ENCODE measurements at places on chromosomes 11 and 22.

GRCh38 chr11:18804199-18804999 is 12.8 kb upstream of the PTPN5 start:
- DNase-seq, result no peak

- DNase-seq, result no peak
These were observed 10.1 kb upstream of the B4GALNT4 start for GRCh38 chr11:359181-359714.

- no peak for DNase-seq
These were observed 14.1 kb downstream of the CAPRIN1 start for GRCh38 chr11:34065505-34066203.

DNA sequence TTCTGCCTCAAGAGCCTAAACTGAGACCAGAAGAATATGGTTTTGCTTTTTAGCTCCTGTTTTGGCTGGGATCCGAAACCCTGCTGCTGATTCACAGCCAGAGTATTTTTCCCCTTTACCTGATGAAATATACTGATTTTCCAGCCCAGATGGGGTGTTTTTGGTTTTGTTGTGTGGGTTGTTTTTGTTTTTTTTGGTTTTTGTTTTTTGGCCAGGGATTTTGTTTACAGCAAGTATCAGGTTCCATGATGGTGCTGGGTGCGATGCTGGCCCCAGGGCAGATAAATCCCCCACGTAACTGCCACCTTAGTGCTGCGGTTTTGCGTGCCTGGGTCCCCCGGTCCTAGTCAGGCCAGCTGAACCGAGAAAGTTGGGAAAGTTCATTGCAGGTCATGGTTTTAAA is 103.7 kb downstream of the ZBTB16 start:
- peak; percentile 40 for DNase-seq

DNA sequence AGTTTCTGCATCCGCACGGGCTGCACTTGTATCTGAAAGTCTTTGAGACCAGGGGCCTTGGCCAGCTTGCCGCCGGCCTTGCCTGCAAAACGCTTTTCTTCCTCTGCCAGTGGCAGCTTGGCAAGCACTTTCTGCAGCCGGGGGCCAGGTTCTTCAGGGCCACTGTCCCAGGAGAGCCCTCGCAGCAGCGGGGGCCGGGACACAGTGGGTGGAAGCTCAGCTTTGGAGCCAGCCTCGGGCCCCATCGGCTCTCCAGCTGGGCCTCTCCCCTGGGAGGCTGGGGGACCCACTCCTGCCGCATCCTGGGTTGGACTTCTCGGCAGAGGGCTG is 57.5 kb upstream of the LYVE1 start:
- no peak for DNase-seq

GRCh38 chr11:78313898-78314297 is 103.7 kb downstream of the GAB2 start:
- no peak for DNase-seq

DNA sequence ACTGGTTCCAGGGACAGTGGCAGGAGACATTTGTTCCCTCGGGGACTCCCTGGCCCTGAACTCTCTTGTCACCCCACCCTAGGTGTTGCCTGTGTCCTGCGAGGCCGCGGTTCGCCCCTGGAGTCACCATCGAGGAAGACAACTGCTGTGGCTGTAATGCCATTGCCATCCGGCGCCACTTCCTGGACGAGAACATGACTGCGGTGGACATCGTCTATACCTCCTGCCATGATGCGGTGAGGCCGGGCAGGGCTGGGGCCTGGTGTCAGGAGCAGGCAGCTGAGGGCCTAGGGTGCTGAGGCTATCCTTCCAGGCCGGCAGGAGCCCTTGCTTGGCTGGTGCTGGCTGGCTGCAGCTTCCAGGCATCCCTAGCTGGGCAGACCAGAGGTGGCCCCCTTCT is 17.7 kb upstream of the MYRF start:
- no peak for DNase-seq

DNA sequence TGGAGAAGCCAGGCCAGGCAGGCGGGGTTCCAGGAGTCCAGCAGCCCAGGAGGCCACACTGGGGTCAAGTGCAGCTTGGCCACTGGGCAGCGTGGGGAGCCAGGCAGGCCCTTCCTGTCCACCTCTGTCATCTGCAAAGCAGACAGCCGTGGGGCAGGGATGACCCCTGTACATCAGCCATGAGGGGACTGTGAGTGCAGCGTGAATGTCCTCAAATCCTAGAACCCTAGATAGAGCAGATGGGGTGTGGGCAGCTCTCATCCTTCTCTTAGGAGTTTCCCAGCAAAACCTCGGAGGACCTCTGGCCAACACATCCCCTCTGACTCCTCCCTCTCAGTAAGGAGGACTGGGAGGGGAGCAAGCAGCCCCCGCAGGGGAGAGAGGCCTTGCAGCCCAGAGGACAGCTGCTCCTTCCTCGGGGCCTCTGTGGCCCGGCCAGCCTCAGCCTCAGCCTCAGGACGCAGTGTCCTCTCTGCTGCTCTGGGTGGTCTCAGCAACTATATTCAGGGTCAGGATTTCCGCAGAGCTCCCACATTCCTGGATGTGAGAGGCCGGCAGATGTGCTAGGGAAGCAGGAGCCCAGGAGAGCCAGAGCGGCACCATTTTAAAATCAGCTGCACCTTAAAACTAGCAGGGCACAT is 820.5 kb downstream of the BRD1 start:
- DNase-seq, result peak; percentile 56

DNA sequence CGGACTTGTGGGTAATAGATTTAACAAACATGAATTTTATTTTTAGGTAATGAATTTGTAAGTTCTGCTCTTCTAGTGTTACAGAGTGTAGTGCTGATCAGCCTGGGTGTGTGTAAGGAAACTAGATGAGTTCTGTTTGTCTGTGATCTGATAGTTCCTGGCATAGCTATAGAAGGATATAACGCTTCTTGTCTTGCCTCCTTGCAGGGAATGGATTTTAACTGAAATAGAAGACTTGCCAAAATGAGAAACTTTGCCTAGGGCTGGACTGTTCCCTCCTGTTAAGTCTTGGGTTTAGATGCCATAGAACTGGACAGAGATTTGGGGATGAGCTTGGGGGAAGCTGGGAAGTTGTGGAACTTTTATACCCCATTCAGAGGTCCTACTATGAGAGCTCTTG is 11.6 kb downstream of the CCDC81 start:
- no peak for DNase-seq

GRCh38 chr11:45323601-45324249 is 37.6 kb upstream of the SYT13 start:
- DNase-seq, result no peak

DNA sequence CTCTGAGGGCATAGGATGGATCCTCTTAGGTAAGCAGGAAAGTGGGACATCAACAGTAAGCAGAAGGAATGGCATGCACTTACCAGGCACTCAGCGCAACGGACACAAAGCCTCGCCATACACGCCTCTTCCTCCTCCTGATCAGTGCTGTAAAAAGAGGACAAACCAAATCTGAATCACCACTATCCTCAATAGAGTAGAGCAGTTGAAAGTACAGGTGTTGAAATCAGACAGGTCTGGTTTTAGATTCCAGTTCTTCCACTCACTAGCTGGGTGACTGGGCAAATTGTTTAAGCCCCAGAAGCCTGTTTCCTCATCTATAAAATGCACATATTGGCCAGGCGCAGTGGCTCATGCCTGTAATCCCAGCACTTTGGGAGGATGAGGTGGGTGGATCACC is 8.6 kb upstream of the JAML start:
- DNase-seq, result no peak

DNA sequence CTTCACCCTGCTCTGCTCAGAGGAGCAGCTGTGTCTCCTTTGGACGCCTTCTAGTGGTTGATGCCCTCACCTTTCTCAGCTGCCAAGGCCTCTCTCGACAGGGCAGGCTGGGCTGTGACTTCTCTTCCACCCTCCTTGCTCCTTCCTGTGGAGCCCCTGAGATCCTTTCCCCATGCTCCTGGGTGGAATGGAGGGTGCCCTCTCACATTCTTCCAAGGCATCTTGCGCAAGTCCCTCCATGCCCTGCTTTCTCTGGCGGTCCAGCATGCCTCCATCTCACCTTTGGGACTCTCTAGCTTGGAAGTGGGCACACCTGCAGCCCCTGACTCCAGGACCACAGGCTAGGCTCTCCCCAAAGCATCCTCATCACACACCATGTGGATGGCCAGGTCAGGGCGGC is 68.9 kb downstream of the BMAL1 start:
- DNase-seq, result no peak

GRCh38 chr11:2862395-2863275 is 22.9 kb downstream of the CDKN1C start:
- DNase-seq, result no peak

DNA sequence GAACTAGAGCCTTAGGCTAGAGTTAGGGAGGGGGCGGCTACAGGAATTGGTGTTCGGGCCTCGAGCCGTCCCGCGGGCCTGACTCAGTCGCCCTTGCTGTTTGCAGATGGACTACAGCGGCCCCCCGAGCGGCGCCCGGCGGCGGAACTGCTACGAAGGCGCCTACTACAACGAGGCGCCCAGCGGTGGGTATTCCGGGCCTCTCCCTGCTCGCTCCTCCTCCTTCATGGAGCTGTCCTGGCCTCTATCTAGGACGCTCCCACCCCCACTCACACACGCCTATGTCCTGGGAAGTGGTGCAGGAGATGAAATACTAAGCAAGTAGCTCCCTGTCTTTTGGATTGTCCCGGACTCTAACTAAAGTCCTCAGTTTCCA is 1.4 kb downstream of the MYOD1 start:
- no peak for DNase-seq

- DNase-seq, result peak; percentile 57
These were observed 77.5 kb upstream of the PHOX2A start for GRCh38 chr11:72321381-72321996.

DNA sequence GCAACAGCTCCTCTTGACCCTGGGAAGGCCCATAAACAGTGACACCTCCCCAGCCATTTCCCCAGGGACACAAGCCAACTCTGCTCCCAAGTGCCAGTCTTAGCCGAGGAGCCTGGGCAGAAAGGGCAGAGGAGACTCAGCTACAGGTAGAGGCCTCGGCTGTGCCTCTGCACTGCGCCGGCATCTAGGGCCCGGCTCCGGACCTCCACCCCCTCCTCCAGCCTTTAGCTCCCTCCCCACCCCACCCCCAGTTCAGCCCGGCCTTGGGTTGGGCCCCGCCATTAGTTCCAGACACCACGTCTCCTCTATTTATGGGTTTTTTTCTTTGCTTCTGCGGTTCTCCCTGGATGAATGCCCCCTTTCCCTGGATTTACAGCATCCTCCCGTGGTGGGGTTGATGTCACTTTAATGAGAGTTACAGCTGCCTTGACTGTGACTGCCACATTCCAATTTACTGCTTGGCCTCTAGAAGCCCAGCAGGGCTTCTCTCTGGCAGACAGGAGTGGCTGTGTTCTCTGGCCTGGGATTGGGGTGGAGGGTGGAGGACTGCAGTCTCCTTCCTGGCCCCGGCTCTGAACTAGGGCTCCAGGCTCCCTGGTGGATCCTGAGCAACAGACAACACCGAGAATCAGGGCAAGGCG is 13.5 kb upstream of the OAF start:
- DNase-seq, result peak; percentile 89

- no peak for DNase-seq
These were observed 1.7 kb upstream of the RHOD start for GRCh38 chr11:67054836-67055523.

DNA sequence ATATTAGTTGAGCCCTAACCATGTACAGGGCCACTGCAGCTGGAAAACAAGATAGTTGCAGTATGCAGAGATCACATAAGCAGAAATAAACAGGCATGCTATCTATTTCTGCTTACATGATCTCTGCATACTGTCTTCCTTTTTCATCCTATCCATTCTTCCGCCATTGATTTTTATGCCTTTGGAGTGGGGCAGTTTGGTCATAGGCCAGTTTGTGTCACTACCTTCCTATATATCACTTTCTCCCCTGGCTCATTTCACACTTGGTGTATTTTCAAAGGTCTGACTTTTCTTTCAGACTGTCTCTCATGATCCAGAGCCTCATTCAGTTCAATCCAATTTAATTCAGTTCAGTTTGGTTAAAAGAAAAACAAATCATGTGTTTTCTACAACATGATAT is 829.6 kb downstream of the KCNA4 start:
- DNase-seq, result peak; percentile 14

GRCh38 chr11:79160791-79161403 is 279.9 kb downstream of the TENM4 start:
- DNase-seq, result no peak

GRCh38 chr11:88102598-88102934 is 72.7 kb downstream of the RAB38 start:
- no peak for DNase-seq

- DNase-seq, result no peak
These were observed 262.3 kb downstream of the SOX6 start for GRCh38 chr11:16093889-16094653.

DNA sequence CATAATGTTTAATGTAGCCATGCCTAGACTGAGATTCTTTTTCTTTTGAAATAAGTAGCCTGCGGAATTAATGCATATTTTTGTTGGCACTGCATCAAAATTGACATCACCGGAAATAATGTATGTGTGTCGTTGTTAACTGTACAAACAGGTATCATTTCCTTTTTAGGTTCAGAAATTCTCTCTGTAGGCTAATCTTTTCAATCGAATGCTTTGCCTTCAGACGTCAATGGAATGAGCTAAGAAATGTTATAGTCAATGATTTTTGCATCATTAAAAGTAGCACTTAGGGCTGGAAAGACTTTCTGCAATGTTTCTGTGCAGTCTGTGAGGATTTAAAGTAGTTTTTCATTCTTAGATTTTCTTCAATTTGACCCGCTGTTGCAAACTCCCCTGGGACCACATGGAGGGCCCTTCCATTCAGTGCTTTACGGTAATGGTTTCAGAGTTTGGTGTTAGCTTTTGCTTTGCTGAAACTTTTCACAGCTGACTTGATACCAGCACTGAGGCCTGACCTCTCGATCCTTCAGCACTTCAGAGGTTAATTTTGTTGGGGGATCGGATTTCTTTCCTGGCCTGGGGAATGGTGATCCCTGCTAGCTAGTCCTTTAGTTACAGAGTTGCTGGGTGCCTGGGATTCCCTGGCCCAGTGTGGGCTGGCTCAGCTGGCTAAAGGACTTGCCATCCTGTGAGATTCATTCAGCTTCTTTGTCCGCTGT is 137.8 kb downstream of the DBX1 start:
- DNase-seq, result peak; percentile 90

DNA sequence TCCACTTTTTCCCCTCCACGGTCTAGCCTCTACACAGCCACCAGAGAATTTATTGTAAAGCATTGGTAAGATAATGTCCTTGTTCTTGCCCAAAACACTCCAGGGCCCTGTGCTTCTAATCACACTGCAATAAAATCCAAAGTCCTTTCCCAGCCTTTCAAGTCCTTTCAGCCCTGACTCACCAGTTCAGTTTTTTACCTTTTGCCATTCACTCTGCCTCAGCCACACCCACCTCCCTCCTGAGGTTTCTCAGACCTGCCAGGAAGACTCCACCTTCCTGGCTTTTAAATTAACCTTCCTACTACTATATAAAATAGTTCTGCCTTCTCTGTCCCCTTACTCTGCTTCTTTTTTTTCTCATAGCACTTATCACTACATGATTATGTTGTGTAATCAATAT is 91.0 kb upstream of the ARHGAP32 start:
- no peak for DNase-seq

All from kidney (tissue), 22 donors.